ENCODE measurements at places on chromosomes 3 and 15.

DNA sequence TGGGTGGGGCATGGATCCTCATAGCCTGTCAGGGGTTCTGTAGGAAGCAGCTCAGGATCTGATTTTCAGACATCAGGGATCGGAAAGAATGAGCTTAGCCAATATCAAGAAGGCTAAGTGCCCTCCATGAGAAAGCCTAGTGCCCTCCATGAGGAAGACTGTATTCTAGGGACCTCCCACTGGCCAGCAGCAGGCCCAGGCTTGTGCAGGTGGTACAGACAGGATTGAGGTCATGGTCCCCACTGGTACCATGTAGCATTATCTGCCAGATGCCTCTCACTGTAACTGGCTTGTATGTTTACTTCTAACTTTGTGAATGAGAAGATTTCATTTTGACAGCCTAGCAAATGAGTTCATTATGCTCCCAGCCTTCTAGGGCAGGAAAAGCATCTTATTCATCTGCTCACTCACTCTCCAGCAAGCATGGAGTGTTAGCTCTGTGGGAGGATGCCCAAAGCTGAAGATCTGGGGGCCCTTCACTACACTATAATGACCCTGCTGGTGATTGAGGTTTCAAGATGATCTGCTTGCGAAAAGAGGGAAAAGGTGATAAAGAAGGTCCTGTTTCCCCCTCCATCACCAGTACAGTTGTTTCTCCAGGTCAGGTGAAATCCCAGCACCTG lies 7.5 kb downstream of the EPHB1 start:
- DNase-seq, result no peak

GRCh38 chr3:143450632-143451031 lies 331.1 kb downstream of the CHST2 start:
- no peak for DNase-seq

- no peak for DNase-seq
Observed at GRCh38 chr3:185677146-185677829, 91.2 kb downstream of the SENP2 start.

DNA sequence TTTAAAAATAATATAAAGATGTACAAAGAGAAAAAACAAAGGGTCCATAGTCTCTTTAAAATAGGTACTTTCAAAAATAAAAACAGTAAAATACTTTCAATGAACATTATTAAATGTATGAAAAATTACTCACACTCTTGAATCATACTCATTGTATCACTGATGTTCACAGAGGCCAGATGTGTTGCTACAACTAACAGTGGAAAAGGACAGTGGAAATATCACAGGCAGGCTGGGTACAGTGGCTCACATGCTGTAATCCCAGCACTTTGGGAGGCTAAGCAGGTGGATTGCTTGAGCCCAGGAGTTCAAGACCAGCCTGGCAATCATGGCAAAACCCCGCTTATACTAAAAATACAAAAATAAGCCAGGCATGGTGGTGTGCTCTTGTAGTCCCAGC lies 26.8 kb downstream of the NPHP3 start:
- no peak for DNase-seq

DNA sequence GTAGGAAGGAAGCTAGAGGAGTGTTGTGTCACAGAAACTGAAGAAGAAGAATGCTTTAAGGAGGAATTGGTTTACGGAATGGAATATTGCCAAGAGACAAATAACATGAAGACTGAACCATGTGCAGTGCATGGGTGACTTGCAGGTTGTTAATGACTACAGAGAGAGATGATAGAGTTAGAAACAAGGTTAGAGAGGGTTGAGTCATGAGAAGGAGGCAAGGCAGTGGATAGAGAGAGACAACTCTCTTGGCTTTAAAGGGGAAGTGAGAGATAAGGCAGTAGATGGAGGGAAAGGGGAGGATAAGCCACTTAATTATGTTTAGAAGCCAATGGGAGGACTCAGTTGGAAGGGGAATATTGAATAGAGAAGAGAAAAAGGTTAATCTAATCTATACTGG lies 119.3 kb upstream of the CCNL1 start:
- DNase-seq, result no peak

- no peak for DNase-seq
Observed at GRCh38 chr15:71254491-71254890, 139.2 kb downstream of the THSD4 start.

DNA sequence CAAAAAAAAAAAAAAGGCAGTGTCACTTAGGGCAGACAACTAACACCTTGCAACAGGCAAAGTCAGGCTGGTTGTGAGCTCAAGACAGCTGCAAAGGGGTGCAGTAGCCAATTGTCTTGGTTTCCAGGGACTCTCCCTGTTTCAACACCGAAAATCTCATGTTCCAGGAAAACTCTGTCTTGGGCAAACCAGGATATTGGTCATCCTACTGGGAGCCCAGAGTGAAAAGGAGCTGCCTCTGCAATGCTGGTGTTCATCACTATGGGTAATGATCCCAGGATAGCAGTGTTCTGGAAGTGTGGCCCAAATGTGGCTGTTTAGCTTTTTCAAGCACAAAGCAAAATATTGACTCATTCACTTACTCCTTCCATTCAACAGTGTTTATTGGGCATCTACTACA lies 82.6 kb downstream of the ARHGAP31 start:
- DNase-seq, result no peak

GRCh38 chr15:99873451-99873850 lies 140.2 kb upstream of the LYSMD4 start:
- DNase-seq, result no peak

DNA sequence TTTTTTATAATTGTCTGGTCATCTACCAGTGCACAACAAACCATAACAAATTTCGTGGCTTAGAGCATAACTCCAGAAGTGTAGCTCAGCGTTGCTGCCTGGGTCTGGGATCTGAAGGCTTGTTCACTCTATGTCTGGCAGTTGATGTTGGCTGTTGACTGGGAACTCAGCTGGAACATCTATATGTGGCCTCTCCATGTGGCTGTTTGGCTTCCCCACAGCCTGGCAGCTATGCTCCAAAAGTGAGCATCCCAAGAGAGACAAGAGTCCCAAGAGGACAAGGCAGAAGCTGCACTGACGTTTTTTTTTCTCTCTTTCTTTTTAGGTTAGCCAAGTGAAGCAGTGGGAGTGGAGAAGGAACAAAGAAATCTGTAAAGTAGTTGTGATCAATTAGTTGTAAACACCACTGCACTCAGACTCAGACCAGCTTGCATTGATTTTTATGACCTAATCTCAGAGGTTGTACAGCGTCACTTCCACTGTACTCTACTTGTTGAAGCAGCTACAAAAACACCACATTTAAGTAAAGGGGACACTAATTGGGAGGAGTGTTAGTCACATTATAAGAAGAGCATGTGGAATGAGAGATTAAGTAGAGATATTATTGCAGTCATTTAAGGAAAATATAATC lies 2.5 kb upstream of the GPR176 start:
- DNase-seq, result no peak

DNA sequence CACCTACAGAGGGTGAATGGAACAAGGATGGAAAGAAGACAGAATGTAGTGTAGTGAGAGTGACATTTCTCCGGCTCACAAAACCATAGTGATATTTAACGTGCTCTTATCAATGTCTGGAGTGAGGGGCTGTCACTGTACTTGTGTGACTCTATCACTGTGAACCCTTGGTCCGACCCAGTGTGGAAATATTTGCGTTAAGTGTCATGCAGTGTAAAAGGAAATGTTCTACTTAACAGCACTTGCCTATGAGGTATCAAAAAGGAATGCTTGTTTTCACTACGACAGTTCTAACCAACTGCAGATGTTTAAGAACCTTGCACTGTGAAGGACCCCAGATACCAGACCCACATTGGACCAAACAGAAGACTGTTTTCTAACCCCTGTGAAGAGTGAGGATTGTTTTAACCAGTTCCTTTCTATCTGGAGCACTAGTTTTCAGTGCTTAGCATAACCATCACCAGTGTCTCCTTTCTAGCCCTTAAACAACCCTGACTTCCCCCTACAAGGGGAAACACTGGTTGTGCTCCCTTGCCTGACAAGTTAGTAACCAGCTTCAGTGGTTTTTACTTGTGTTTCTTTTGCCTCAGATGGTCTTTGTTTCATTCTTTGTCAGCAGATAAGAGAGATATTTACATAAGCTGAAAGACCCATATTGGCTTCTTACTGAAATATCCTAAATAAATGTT lies 144.7 kb upstream of the ABHD17C start:
- DNase-seq, result no peak

DNA sequence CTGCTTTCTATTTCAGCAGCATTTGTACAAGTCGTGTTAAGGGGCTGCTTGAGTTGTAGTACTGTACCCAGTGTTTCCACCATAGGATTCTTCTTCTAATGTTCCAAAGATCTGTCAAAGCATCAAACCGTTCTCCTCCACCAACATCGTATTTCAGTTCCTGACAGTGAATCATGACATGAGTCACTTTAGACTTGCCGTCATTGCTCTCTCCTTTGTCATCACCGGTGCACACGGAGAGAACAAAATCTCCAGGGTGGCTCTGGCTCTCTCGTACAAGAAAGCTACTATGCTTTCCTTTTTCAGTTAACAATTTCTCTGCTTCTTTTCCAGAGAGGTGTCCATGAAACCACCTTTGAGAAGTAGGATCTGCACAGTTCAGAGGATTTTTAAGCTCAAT lies 270.9 kb upstream of the CCDC54 start:
- no peak for DNase-seq

Data from GOT3 (cell line).